Tibial nerve (tissue), 4 donors: ENCODE measurements at places on chromosomes 4 and X. TPM values are rescaled to one million over a fixed set of nuclear protein-coding genes. Genes with fewer than 3 reads are reported as not detected.

SSX5 gene
- total RNA-seq, result not detected

MAP3K15 gene
- total RNA-seq, result not detected

ADGRG2 gene
- total RNA-seq, result 14.4 TPM

PAPSS1 gene
- 49.8 TPM for total RNA-seq

PGAM4 gene
- not detected for total RNA-seq
